ENCODE measurements at places on chromosomes 6 and 20.

DNA sequence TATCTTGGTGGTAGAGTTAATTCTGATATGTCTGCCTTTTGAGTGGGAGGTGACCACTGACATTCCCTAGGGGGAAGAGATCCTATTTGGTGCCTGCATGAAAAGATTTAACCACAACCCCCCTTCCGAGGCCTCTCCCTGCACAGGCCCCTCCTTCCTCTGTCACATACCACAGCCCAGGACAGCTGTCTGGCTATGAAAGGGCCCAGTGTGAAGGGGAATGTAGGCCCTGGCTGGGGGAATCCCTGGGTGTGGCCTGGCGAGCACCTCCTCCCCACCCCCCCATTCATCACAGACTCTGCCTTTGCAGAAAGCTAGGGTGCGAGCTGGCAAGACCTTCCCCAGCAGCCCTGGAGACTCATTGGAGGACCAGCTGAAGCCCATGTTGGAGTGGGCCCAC, 27.4 kb upstream of the MAPRE1 start:
- DNase-seq: peak; percentile 6

DNA sequence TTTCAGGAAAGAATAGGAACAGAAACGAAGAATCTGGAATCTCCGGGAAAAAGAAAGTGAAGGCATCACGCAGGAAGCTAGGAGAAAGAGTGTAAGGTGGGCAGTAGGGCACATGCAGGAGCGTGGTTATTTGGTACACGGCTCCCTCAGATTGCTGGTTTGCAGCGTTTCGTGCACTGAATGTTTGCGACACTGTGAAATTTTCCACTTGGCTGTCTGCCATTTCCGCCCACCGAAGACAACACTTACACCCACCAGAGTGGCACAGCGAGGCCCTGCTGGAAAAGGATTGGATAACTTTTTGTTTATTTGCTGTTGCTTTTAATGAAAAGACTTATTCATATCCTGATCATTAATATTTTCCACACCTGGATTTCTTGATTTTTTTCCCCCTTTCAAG, 248.3 kb downstream of the GMPR start:
- no peak for DNase-seq

GRCh38 chr6:1498491-1499113, 109.2 kb downstream of the FOXF2 start:
- no peak for DNase-seq

DNA sequence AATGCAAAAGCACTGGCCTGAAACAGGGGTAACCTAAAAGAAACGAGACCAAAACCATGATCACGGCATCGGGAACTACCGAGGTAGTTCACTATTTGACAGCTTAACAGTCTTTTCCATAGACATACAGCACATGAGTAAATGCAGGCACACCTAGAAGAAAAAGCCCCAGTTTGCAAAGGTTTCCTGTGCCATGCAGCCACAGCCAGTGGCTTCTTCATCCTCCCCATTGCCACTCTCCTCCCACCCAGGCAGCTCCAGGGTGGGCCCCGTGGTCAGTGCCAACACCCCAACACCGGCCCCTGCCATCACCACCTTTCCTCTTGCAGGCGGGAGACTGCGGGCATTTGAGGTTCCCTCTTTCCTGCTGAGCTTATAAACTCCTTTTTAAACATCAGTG, 115.4 kb downstream of the SLC23A2 start:
- no peak for DNase-seq

DNA sequence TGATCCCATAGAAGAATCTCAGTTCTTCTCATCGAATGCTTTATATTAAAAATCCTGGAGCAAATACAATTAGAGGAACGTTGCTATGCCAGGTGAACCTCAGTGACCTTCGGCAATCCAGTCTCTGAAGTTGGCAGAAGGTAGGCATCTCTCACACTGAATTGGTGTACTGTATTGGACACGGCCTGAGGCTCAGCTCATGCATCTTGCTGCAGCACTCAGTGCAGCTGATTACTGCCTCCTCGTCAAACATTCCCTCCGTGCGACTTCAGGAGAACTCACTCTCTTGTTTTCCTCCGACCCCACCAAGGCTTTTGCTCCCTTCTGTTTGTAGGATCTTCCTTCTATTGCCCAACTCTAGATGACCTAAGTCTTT, 90.5 kb downstream of the GPR6 start:
- no peak for DNase-seq

- DNase-seq: no peak
These were observed 124.9 kb downstream of the KLHL32 start for GRCh38 chr6:97049253-97050011.

GRCh38 chr6:146357578-146358430, 185.8 kb upstream of the RAB32 start:
- peak; percentile 71 for DNase-seq

- no peak for DNase-seq
These were observed 48.0 kb downstream of the TMEM170B start for GRCh38 chr6:11585426-11586016.

- no peak for DNase-seq
These were observed 33.1 kb upstream of the SEC63 start for GRCh38 chr6:107991061-107991460.

DNA sequence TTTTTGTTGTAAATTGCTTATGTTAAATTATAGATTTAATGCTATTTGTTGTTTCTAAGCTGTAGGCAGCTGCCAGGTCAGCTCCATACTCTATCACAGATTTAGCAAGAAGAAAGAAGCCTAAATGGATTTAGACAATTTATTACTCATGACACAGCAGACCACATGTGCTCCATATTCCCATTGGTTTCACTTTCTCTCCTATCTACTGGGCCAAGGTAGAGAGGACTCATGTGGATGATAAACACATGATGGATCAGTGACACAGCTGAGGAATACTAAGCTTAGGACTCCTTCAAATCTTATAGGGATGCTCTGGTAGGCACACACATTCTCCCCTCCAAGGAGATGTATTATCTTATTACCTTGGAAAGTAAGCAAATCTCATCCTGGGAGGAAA, 553.0 kb upstream of the ADGRB3 start:
- no peak for DNase-seq

DNA sequence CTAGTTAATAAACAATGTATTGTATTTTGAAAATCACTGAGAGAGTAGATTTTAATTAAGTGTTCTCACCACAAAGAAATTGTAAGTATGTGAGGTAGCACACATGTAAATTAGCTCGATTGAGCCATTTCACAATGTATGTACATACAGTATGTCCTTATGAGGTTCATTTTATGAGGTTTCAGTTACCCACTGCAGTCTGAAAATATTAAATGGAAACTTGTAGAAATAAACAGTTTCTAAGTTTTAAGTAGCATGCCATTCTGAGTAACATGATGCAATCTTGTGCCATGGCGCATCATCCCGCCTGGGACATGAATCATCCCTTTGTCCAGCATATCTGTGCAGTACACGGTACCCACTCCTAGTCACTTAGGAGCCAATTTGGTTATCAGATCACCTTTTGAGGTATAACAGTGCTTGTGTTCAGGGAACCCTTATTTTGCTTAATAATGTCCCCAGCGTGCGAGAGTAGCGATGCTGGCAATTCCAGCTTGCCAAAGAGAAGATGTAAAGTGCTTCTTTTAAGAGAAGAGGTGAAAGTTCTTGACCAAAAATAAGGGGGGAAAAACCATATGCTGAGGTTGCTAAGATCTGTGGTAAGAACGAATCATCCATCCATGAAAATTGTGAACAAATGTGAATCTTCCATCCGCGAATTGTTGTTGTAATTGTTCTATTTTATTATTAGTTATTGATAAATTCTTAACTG, 64.7 kb downstream of the KCNS1 start:
- DNase-seq: no peak

DNA sequence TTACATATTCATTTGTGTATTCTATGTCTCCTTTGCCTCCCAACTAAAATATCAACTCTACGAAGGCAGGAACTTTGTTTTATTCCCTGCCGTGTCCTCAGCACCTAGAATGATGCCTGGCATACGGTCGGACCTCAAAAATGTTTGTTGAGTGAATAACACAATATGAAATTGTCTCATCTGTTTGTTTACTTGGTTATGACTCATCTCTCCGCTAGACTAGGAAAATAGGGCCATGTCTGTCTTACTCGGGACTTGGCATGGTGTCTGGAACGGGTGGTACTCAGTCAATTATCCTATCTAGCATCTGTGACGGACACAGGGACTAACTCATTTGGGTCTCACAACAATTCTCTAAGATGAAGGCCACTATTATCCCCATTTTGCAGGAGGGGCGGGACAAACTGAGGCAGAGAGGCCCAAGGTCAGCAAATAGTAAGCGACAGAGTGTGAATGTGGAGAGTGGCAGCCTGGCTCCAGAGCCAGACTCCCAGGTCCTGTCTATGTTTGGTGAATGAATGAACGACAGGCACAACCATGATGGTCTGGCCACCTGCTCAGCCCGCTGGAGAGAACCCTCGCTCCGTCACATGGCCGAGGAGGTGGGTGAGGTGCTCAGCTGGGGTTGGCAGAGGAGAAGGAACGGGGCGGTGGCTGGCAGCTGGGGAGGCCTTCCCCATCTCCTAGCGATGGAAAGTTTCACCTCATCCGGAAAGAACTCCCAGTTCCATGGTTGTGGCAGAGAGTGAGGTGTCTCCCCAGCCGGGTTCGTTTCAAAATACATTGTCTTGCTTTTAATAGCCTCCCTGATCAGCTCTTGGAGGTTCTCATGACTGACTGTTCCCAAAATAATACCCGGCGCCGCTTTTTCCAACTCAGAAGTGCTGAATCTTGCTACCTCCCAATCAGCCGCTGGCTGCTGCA, 27.6 kb upstream of the NFATC2 start:
- no peak for DNase-seq

GRCh38 chr6:38566295-38567030, 73.3 kb downstream of the BTBD9 start:
- no peak for DNase-seq

DNA sequence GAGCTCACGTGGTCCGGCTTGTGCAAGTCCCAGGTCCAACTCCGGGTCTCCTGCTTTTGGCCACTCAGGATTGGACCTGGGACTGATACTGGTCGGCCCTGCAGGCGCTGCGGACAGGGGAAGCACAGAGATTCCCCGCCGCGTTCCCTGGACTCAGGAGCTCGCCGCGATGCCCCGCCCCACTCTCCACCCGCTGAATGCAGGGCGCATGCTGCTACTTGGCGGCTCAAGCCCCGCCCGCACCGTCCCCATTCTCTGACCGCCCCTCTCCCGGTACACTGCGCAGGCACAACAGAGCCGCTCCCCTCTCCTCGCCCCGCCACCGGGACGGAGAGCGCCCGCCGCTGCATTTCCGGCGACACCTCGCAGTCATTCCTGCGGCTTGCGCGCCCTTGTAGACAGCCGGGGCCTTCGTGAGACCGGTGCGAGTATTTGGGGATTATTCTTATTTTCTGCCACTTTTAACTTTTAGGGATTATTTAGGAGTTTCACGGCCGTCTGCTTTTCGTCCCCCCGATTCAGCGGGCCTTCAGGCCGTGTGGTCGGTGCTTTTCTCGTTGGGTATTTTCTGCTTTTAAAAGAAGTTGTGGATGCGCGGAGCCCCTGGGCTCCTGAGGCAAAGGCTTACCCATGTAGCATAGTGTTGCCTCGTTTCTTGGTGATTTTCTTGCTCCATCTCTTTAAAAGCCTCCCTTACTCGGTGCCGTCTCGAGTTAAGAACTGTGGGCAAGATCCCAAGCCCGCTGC, at the start of gene TMEM14C:
TSS of gene TMEM14C (plus strand) at position 251 of the 747 bp plus-strand sequence. CDS start 1,544 bp downstream, outside the sequence.
- DNase-seq: peak; percentile 89

DNA sequence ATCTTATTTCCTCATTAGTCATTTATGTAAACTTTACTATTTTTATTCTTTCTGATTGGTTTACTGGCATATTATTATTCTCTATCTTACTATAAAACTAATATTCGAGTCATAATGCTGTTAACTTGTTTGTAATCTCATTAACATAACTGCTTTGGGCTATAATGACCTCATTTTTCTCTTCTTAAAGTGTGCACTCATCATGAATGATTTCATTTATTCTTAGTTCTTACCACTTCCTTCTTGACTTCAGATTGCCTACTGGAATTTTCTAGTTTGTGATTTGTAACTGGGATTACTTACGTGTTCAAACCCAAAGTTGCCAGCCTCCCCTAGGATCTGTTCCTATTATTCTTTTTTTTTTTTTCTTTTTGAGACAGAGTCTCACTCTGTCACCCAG, 91.8 kb upstream of the TNFAIP3 start:
- no peak for DNase-seq

DNA sequence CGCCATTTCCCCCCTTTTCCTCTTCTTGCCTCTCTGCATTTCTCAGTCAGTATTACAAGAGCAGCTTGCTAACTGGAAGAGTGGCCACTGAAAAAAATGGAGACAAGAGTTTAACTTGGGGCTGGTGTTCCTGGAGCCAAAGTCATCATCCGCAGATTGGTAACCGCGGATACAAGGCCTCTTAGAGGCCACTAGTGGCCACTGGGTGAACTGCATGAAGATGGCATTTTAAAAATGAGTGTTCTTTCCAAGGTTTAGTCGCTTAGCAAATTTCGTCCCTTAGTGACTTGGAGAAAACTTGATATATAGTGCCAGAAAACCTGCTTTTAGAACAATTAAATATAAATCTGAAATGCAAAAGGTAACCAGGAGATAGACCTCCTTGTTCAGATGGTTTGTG, 4.8 kb downstream of the F13A1 start:
- no peak for DNase-seq

- DNase-seq: no peak
These were observed 15.1 kb downstream of the SOX4 start for GRCh38 chr6:21608601-21609000.

DNA sequence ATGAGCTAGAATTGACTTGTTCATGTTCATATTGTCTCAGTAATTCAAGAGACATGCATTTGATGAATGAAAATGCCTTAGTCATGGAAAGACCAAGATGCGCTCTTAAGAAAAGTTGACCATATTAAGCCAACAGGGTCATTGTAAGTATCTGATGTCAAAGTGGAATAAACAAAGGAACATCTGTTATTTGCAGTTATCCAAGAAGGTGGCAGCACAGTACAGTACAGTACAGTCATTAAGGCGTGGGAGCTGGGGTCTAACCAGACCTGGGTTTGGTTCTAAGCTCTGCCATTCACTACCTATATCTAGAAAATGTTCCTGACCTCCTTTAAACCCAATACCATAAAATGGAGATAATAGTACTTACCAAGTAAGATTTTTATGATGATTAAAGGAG, 178.1 kb downstream of the BACH2 start:
- no peak for DNase-seq

- no peak for DNase-seq
These were observed 409 bp upstream of the ATXN1 start for GRCh38 chr6:16761471-16762267.

DNA sequence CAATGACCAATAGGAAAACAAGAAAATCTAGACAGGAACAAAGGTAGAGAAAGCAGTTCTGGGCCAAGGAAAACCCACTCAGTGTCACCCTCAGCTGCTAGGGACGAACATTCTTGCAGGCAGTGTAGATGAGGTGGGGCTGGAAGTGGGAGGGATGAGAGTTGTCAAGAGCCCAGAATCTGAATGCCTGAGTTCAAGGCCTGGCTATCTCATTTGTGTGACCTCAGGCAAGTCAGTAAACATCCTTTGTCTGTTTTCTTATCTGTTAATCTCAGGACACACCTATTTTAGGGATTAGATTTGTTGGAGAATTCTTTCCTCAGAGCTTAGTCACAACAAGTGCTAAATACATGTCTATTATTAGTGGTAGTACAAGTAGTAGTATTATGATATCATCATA, 50.9 kb upstream of the KIF16B start:
- DNase-seq: no peak

All from non-pigmented ciliary epithelial cell (primary cell).